ENCODE measurements at places on chromosomes 1 and 21.

GRCh38 chr21:45332415-45332814, 44.7 kb upstream of the POFUT2 start:
- DNase-seq: no peak

- no peak for DNase-seq
These were observed 27.4 kb downstream of the DTL start for GRCh38 chr1:212062832-212063438.

- no peak for DNase-seq
These were observed 34.9 kb downstream of the FAM151A start for GRCh38 chr1:54588377-54588776.

GRCh38 chr1:228063251-228064191, 19.0 kb upstream of the ARF1 start:
- DNase-seq: no peak

- DNase-seq: no peak
These were observed 77.7 kb upstream of the C1orf87 start for GRCh38 chr1:60151311-60151710.

Measured in stimulated activated CD8-positive, alpha-beta memory T cell treated with anti-CD3 and anti-CD28 coated beads, Interleukin-7, amount 100 ng/mL, for 24 hours (primary cell).